ENCODE measurements at places on chromosomes 11 and 22.

- peak; percentile 53 for DNase-seq
Measured at GRCh38 chr11:45180179-45180847, 33.9 kb downstream of the PRDM11 start.

DNA sequence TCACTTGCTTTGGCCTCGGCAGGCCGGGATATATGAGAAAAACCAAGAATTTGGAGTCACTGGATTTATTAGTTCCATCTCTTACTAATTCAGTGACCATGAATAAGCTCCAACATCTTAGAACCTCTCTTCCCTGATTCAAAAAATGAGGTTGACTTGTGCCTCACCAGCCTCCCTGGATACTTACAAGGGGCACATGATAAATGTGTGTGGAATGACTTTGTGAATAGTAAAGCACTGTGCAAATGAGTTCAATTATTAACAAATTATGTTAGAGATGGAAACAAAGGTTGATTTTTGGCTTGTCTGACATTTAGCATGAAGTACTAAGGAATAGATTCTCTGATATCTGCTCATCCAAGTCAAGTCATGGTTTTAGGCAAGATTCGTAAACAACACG lies 104.1 kb downstream of the TRIM44 start:
- no peak for DNase-seq

DNA sequence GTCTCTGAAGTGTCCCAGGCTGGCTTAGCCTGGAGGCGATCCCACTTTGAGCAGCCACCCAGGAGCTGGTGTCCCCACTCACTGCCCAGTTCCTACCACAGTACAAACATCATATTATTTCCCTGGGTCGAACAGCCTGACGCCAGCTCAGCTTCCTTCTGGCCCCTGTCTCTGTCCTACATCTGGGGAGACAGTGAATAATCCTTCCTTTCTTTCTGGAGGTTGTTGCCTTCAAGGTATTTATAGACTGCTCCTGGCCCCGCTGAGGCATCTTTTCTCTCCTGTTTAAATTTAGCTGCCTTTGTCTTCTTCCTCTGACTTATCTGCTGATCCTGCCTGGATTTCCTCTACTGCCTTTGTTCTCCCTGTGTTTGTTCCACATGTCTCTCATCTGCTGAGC lies 56.8 kb upstream of the LRRC55 start:
- no peak for DNase-seq

GRCh38 chr22:20970939-20971657 lies 4.0 kb downstream of the AIFM3 start:
- no peak for DNase-seq

DNA sequence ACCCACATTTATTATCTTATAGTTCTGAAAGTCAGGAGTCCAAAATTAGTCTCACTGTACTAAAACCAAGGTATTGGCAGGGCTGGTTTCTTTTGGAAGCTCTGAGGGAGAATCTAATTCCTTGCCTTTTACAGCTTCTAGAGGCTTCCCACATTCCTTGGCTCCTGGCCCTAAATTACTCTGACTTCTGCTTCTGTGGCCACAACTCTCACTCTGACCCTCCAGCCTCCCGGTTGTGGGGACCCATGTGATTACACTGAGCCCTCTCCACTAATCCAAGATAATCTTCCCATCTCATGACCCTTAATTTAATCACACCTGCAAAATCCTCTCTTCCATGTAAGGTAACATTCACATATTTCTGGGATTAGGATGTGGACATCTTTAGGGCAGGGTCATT lies 110.9 kb downstream of the ARL14EP start:
- DNase-seq = no peak

GRCh38 chr11:16456366-16456765 lies 100.0 kb upstream of the SOX6 start:
- no peak for DNase-seq

DNA sequence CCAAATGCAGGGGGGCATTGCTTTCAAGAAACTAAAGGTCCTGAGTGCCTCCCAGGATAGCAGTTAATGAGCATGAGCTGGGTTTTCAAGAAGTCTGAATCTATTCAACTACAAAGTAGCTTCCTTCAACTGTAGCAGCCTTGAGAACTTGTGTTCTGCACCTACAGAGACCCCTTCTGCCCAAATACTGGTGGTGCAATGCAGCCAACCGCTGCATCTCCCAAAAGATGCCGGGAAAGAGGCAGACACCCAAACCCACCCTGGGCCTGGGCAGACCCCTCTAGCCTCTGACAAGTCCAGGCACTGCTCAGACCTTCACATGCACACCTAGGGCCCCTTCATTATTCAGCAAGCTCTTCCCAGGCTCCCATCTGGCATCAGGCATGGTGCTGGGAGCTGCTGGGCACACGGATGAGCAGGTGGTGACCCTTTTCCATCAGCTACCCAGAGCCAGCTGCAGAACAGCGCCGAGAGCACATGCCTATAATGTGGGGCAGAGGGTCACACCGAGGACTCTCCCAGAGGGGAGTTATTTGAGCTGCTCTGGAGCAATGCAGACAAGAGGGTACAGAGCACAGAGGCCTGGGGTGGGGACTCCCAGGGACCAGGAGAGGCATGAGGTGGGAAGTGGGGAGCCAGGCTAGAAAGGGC lies 44.9 kb upstream of the ETS1 start:
- no peak for DNase-seq

GRCh38 chr11:97525273-97525672 lies 1135.5 kb downstream of the JRKL start:
- no peak for DNase-seq

DNA sequence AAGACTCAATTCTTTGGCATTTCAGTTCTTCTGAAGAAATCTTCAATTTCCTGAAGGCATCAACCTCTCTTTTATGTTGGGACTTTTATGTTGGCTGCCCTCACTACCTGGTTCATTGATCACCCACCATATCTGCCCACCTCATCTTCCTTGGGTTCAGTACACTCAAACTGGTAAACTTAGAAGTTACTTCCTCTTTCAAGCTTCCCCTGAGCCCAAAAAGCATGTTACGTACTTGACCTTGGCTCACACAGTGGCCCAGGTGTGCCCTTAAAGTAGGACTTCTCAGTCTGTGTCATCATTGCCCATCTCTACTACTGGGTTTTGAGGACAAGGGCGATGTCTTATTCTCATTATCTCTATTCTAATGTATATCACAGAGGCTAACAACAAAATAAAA lies 86.1 kb downstream of the GRIA4 start:
- no peak for DNase-seq

- peak; percentile 92 for DNase-seq
Measured at GRCh38 chr11:66981976-66982578, 7.0 kb downstream of the C11orf86 start.
